Activated T-cell treated with anti-CD3 and anti-CD28 coated beads, Interleukin-2, amount 50 U/mL, for 48 hours (primary cell): ENCODE measurements at places on chromosomes 7 and 10.
A peak's percentile ranks its signal among the peaks of the same experiment; 100 is the strongest.

- DNase-seq: no peak
Measured at GRCh38 chr7:25289518-25289917, 61.2 kb upstream of the NPVF start.

DNA sequence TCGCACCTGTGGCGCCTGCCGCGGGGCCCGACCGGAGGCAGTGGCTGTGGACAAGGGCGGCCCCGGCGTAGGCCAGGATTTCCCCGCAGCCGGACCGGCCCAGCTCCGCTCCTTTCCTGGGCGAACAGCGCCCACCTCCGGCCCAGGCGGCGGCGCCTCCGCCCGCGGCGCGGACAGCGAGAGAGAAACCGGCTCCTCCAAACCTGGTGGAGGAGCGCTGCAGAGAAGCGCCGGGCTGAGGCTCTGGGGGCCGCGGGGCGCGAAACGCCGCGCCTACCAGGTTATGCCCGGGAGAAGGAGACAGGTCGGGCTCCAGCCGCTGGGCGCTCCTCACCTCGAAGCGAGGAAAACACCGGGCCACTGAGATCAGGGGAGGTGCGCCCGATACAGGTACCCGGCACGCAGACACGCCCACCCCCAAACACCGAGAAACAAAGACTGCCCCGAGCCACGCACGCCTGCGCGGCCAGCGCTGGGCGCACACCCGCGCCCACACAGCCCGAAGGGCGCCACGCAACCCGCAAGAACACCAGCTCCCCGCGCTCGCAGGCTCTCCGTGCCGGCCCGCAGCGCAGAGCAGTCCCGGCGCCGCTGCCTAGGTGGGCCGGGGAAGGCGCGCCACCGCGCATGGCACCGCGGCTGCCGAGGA, 3.3 kb downstream of the GRID1 start:
- no peak for DNase-seq

- no peak for DNase-seq
Measured at GRCh38 chr7:125547505-125547904, 617.9 kb upstream of the POT1 start.

- peak; percentile 6 for DNase-seq
Measured at GRCh38 chr7:43763183-43763582, 4.7 kb downstream of the BLVRA start.

- no peak for DNase-seq
Measured at GRCh38 chr10:93873420-93874115, 20.2 kb upstream of the SLC35G1 start.

- DNase-seq: no peak
Measured at GRCh38 chr10:25334445-25334844, 159.6 kb downstream of the GPR158 start.

DNA sequence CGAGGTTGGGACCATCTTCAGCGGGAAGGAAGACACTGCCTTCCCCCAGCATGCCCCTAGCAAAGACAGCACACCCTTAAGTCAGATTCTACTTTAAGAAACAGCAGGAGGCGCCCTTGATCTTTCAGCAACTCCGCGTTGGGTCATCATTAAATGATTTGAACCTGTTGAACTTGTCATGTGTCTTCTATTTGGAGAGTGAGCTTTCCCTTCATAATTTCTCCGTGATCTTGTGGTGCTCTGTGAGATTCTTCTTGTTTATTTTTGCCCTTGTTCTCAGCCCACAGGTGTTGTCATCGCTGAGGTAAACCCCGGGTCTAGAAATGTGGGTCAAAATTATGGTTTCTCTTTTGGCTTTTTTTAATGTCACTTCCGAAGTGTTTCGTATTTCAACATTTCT, 49.5 kb upstream of the PITRM1 start:
- no peak for DNase-seq

GRCh38 chr10:90977162-90977854, 56.4 kb upstream of the ANKRD1 start:
- DNase-seq: no peak

DNA sequence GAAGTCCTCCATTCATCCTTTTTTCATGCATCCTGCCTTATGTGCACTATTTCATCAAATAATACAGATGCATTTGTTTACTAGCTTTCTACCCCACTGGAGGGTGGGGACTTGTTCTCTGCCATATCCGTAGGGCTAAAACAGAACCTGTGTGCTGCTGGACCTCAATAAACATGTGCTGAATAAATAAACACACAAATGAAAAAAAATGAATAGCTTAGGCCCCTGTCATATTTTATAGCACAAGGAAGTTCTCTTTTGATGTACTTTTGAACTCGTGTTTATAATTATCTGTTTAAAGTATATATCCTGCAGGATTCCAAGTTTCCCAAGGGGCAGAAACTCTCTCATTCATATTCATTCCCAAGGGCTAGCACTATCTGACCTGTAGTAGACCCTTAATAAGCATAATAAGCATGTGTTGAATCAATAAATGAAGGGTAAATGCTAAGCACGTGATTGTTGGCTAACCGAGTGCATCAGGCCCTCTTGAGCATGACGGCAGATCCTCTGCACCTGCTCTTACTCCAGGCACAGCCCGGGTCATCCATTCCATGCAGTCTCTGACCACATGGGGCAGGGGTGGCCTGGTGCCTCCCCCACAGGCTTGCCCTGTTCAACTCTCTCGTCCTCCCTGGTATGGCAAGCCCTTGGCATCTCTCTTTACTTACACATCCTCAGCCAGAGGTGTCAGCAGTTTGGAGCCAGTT, 474.1 kb upstream of the ZMIZ1 start:
- no peak for DNase-seq

GRCh38 chr7:85823396-85824080, 636.7 kb upstream of the SEMA3D start:
- no peak for DNase-seq

DNA sequence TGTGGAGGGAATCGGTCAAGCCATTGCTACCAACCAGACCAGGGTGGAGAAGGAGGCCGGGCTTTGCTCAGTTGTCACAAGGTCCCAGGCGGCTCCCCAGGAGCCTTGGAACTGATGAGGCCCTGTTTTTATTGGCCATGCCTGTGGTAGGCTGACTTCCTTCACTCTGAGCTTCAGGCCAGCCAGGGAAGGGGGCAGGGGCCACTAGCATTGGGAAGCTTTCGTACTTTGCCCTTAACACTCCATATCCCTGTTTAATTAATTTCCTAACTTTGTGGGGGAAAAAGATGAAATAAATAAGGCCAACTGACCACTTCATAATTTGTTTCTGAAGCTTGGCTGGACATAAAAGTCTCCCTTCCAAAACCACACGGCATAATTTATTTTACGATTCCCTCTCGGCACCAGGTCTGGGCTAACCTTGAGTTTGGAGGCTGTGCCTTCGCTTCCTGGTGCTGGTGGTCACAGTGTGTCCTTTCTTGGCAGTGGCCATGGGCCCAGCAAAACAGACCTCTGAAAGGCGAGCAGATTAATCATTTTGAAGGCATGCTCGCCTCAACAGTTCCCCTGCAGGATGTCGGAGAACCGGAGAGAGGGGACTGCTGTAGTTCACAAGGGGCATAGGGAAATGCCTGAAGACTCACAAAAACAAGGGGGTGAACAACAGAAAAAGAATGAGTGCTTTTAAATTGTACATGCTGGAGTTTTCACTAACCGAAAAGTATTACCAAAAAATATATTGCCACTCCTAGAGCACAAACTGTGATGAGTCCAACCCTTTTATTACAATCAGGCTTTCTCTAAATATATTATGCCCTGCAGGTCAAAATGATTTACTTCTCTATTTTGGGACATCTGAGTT, 966.0 kb downstream of the LRMDA start:
- DNase-seq: no peak

- DNase-seq: no peak
Measured at GRCh38 chr7:25545124-25546008, 317.1 kb upstream of the NPVF start.

GRCh38 chr7:30065746-30066145, 37.5 kb downstream of the PLEKHA8 start:
- no peak for DNase-seq

DNA sequence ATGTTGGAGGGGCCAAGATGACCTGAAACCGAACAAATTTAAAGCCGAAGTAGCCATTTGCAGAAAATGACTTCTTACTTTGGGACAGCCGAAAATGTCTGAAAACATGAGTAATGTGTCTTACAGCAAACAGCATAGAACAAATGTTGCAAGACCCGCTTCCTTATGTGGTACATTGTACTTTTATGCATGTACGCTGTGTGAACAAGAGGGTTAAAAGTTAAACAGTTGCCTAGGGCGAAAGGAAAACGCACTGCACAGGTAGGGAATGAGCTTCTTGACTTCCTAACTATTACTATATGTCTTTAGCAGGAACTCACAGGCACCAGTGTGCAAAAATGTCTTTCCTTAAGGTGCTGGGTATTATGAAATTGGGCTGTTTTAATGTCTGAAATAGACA, 303.5 kb upstream of the MGMT start:
- DNase-seq: no peak

DNA sequence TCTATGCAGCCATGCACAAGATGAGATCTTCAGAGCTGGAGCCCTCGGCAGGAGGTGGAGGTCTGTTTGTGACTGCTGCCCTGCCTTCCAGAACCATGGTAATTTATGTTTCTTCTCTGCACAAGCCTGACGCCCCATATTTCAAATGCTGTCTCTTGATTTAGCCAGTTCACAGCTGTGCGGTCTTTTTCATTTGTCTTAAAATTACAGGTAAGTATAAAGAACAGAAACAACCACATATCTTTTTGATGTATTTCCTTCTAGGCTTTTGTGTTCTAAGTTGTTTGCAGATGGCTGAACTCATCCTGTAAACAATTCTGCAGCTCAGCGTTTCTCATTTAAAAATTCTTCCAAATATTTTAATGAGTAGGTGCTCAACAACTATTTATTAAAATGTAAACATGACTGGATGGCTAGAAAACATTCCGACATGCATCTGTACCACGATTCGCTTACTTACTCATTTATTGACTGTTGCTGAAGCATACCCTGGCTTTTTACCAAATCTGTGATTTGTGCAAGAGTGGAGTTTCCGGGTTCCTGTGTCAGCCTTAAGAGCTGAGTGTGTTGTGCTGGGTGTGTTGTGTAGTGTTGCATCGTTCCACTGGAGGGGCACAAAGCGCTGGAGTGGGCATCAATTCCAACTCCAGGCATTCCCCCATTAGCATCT, 58.9 kb downstream of the PIP4K2A start:
- no peak for DNase-seq

- no peak for DNase-seq
Measured at GRCh38 chr7:44353668-44354067, 28.3 kb upstream of the CAMK2B start.

DNA sequence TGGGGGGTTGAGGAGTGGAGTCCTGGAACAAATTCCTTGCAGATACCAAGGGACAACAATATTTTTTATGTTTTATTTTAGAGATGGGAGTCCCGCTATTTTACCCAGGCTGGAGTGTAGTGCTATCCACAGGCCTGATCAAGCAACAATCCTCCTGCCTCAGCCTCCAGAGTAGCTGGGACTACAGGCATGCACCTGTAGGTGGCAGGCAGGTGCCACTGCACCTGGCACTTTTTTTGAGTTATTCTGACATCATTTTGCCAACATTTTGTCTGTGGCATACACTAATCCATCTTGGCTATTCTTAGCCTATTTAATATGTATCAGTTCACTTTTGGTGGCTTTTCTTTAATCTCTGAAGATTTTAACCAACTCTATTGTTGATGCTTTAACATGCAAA, 317.8 kb upstream of the MTPN start:
- no peak for DNase-seq

GRCh38 chr7:31171984-31172383, 119.9 kb downstream of the ADCYAP1R1 start:
- DNase-seq: no peak

DNA sequence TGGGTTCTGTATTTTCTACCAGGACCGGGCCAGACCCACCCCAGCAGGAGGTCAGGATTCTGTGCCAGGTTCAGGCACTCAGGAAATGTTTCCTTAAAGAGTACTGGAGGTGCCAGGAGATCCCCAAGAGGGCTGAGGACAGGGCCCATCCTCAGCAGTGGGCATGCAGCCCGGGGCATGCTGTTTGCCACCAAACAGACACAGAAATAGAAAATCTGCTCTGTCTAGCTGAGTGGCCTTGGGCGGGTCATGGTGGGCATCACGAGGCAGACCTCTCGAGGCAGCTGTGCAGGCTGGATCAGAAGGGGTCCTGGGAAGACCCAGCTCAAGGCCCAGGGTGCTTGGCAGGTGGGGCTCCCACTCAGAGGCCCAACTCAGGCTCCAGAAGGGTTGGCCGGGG, 105.0 kb downstream of the FAM53B start:
- no peak for DNase-seq

DNA sequence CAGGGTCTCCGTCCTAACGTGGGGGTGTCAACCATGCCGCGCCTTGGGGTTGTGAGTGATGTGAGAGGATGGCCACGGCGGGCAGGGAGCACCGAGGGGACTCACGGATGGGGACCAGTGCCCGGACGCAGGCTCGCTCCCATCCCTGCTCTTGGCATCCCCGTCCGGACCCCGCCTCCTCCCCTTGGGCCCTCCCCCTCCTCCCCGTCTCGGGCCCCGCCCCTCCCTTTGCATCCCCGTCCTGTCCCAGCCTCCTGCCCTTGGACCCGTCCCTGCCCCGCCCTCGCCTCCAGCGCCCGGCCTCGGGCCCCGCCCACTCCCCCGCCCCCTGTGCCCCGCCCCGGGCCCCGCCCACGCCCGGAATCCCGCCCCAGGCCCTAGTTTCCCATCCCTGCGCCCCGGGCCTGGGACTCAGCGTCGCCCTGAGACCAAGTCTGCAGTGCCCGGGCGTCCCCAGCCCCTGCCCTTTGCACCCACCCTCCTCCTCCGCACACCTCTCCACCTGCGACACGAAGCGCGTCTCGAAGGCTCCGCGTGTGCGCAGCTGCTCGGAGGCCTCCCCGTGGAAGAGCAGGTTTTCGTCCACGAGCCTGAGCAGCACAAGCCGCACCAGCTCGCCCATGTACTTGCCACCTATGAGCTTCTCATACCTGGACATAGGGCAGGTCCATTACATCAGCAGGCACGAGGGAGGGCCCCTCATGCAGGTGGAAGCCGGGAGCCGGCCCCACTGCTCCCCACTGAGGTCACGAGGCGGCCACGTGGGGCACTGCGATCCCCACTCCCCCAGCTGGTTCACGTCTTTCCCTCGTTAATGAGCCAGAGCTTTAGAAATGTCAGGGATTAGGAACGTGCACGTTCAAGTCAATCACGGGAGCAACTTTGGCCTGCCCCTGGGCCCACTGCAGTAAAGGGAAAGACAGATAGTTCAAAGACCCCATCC, 5.1 kb upstream of the MYL7 start:
- peak; percentile 84 for DNase-seq

DNA sequence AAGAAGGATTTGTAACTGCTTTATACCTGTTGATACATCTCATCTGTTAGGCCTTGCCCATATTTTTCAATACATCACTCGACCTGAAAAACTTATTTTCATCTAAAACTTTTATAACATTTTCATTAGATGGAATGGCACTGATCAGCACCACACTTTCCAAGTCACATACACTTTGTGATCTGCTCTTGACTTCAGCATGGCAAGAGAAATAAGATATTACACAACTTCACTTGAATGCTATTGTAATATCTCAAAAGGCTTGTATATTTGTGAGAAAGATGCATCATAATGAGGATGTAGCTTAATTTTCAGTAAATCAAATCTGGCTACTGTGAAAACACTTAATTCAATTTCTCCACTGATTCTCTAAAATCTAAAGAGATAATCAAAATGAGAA, 126.2 kb downstream of the MICU1 start:
- no peak for DNase-seq
